Activated CD4-positive, alpha-beta T cell treated with anti-CD3 and anti-CD28 coated beads, Interleukin-2, amount 50 U/mL, for 16 hours (primary cell): ENCODE measurements at places on chromosomes 1 and 21.

- DNase-seq: peak; percentile 55
These were observed 36.7 kb upstream of the FAM163A start for GRCh38 chr1:179706339-179706941.

GRCh38 chr1:8870103-8870502 lies 8.4 kb downstream of the ENO1 start:
- no peak for DNase-seq

- no peak for DNase-seq
These were observed 21.9 kb upstream of the LBR start for GRCh38 chr1:225449774-225450173.

DNA sequence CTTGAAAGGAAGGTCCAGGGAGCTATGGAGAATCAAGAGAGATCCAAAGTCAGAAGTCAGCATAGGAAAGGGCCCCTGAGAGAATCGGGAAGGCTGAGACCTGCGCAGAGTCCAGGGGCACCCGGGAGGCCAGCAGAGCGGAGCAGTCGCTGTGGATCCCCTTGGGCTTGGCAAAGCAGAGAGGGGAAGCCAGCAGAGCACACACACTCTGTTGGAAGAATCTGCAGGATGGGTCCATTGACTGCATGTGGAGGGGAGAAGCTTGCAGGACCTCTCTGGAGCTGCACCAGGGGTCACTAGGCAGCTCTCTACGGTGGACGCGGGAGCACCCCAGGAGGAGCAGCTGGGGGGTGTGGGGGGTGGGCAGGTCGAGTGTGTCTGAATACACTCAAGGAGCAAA lies 6.4 kb downstream of the RIPK4 start:
- DNase-seq: no peak

- DNase-seq: peak; percentile 66
These were observed 37.3 kb downstream of the PABPC4 start for GRCh38 chr1:39539252-39539790.
